ENCODE measurements at places on chromosomes 2 and 18.

DNA sequence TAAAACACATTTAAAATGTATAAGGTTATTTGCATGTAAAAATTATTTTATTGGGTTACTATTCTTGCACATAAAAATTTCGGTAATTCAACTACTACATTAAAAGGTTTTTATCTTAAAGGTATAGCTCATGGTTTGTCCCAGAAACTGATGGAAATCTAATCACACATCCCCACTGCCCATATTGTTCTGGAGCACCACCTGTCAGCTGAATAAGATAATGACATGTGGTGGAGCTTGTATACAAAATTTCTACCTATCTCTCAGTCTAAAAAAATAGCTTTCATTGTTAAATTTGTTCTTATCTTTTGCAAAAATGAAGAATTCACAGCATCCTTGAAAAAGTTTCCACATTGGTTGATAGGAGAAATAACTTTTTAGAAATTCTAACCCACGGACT, 18.3 kb downstream of the ERBB4 start:
- DNase-seq = peak; percentile 4

GRCh38 chr2:1654696-1655374, 89.5 kb downstream of the PXDN start:
- DNase-seq = no peak

- DNase-seq = no peak
These were observed 2.9 kb downstream of the SERTAD2 start for GRCh38 chr2:64650722-64651338.

DNA sequence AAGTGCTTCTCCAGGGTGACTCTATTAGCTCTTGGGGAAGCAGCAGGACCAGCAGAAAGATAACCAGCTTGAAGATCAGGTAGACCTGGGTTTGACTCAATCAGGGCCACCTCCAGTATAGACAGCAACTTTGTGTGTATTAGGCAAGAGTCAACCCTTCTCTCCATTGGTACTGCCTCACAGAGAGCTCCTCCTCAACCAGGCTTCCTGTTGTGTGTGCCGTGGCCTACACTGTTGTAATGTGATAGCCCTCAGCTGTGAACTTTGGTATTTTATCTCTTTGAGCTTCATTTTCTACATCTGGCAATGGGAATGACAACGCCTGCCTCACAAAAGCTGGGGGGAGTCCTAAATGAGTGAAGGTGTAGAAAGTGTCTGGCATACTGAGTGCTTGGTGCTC, 17.0 kb upstream of the MAP3K20 start:
- DNase-seq = no peak
